ENCODE measurements at places on chromosomes 5 and 9.
A peak's percentile ranks its signal among the peaks of the same experiment; 100 is the strongest.

- DNase-seq: no peak
Measured at GRCh38 chr9:127366594-127366993, 30.4 kb upstream of the SLC2A8 start.

GRCh38 chr9:2023042-2023441 is 7.9 kb downstream of the SMARCA2 start:
- no peak for DNase-seq

DNA sequence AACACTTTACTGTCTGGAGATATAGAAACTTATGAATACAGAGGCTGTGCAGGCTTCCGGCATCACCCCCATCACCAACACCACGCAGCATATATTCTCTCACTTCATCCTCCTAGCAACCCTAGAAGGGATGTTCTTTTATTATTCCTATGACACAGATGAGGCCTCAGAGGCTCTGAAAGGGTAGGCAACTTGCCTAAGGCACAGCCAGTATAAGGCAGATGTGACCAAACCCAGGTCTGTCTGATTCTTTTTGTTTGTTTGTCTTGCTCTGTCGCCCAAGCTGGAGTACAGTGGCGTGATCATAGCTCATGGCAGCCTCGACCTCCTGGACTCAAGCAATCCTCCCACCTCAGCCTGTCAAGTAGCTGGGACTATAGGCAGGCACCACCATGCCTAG is 22.8 kb upstream of the CORO2A start:
- no peak for DNase-seq

DNA sequence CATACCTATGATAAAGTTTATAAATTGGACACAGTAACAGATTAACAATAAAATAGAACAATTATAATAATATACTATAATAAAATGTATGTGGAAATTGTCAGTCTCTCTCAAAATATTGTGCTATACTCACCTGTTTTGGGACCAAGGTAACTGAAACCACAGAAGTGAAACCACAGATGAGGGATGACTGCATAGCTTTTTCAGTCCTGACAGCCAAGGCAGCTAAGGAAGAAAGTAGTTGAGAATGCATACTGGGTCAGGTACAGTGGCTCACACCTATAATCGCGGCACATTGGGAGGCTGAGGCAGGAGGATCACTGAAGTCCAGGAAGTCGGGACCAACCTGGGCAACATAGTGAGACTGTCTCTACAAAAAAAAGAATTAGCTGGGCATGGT is 8.9 kb downstream of the SRP19 start:
- no peak for DNase-seq

DNA sequence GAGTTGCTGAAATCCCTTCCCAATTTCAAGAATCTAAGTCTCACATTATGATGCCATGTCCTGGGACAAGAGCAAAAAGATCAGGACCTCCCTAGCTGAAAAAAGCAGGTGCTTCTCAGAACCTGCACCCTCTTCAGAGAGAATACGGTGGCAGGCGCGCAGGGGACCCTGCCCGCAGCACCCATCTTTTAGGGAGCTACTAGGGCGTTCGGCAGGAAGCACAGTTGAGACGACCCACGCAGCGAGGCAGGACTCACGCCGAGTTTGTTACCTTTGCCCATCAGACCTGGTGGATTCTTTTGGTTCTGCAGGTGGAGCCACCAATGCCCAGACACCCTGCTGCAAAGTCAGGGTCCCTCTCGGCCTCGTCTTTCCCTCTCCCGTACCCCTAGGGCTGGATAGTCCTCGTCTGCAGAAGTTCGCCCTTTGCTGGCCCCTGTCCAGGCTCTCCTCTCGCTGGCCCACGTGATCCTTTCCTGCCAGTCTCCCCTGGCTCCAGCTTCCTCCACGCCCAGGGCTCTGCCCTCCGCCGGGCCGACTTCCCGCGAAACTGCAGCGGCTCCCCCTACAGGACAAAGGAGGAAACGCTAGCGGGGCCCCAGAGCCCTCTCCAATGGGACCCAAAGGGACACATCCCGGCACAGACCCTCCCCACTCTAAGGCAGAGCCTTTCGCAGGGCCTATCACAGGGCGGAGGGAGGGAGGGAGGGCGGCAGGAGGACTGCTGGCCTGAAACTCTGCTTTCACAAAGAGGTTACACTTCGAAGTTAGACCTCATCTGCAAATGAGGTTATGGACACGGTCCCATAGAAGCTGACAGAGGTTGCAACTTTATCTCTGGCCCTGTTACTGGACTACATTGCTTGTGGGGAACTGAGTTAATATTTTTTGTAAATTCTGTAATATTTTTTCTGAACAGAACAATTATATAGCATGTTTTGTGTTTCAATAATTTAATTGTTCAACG is 28.8 kb downstream of the TMEM174 start:
- peak; percentile 73 for DNase-seq

- DNase-seq: peak; percentile 36
Measured at GRCh38 chr5:75337366-75338021, 474 bp downstream of the HMGCR start.

DNA sequence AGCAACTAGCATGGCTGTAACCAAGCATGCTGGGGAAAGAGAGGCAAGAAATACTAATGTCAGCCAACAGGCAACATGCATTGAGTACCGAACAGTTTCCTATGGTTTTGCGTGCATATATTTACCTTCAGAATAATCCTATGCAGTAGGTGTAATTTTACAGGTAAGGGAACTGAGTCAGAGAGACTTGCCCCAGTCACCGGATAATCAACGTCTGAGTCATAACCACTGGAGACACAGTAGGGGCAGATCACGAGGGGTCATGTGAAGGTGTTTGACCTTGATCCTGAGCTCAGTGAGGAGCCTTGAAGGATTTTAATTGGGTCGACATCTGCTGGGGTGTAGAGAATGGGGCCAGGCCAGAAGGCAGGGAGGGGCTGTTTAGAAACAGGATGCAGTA is 13.4 kb upstream of the TSC1 start:
- DNase-seq: no peak

- no peak for DNase-seq
Measured at GRCh38 chr5:153619771-153620170, 129.3 kb downstream of the GRIA1 start.

DNA sequence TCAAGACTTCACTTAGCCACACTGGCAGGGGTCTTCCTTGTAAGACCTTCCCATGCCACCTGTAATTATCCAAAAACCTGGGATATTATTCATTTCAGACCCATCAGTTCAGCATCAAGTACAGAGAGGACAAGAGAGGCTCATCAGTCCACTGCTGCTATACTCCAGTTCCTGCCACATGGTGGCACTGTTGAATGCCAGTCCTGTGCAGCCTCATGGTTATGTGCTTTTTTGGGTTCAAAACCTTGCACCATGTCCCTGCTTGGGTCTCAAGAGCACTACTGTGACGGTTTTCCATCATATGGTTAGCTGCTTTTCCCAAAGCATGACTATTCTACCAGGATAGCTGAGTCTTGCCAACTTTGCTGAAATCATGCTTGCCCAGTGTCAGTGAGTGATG is 8.5 kb downstream of the PTGS1 start:
- no peak for DNase-seq

- DNase-seq: no peak
Measured at GRCh38 chr5:95022967-95023695, 261.8 kb downstream of the MCTP1 start.

GRCh38 chr9:89952401-89952800 is 347.6 kb downstream of the GADD45G start:
- no peak for DNase-seq

DNA sequence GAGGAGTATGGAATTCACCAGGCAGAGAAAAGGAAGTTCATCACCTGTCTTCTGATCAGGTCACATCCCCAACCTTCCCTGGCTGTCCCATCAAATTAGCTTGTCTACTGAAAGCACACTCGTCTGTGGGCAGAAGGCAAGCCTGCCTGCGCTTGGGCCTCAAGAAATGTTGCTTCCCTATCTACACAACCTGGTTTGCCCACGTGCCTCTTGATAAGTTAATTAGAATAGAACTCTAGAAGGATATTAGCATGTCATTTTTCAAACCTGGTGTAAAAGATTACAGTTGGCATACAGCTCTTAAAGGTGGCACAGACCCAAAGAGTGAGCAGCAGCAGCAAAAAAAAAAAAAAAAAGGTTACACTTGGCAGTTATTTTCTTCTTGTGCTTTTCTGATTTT is 5.1 kb downstream of the TTC23L start:
- no peak for DNase-seq

DNA sequence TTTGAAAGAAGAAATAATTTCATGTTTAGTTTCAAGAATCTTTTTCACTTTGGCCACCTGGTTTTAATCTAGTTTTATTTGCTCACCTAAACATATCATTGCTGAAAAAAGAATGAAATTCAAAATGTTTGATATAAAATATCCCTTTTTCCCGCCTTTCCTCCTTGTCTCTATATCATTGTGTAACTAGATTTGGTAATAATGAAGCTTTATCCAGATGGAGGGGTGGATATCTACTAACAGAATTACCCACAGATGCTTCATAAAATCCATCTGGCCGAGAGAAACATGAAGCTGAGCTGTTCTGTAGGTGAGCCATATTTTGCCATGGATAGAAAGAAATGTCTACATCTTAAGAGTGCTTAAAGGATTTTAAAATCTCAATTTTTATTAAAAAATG is 214.7 kb downstream of the ICE1 start:
- no peak for DNase-seq

DNA sequence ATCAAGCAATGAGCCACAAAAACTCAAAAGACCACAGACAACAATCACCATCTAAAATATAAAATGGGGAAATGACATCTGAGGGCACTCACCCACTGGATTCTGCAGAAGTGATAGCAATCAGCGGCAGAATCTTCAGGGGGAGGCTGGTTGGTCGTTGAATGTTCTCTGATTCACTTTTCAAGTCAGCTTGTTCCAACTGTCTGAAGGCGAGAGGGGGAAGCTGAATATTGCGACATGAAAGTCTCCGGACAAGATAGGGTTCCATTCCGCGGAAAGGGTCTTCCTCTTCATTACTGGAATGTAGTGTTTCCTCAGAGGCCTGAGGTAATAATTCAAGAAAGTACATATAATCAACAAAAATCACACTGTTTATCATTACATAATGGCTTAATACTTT is 94.9 kb upstream of the PDE4D start:
- no peak for DNase-seq

GRCh38 chr9:20990867-20991266 is 40.6 kb downstream of the HACD4 start:
- no peak for DNase-seq

GRCh38 chr5:88502179-88503040 is 233.8 kb upstream of the TMEM161B start:
- DNase-seq: no peak

DNA sequence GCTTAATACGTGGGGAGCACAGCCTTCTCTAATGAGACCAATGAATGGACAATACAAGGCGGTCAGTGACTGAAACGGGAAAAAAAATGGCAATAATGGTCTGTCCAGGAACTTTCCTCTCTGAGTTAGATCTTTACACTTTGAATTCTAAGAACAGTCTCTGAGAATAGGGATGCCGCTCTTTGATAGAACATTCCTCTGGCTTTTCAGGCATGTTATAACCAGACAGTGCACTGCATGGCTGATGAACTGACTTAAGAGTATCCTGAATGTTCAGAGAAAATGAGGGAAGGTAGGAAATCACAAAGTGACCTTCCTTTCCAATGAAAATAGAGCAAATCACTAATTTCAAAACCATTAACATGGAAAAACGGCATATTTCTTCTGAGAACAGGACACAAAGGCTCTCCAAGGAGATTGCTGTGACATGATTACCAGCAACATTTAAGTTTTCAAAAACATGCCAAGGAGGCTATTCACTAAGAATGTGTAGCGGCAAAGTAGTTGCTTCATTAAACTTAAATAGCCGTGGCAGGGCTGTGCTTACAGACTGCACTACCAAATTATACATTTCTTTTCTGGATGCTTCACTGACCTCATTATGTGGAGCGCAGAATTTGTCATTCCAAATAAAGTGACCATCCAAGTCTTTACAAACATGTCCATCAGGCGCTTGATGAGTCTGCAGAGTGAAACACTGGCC is 105.9 kb downstream of the MARCHF3 start:
- no peak for DNase-seq

GRCh38 chr5:157454273-157454672 is 5.7 kb upstream of the NIPAL4 start:
- DNase-seq: no peak

DNA sequence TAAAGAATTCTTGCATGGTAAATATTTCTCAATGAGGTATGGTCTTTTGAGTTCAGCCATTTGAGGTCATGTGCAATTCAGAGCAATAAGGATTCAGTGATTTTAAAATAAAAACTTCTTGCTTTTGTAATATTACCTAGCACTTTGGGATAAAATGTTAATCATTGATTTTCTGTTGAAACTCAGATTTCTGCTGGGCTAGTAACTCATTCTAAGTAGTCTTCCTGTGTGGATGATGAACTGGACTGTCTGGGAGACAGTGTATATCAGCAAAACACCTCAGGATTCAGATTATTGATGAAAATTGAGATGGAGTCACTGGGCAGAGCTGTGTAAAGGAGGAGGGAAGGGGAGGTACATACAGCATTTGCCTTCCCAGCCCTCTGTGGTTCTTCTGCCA is 10.8 kb upstream of the PSAT1 start:
- no peak for DNase-seq

GRCh38 chr5:150408231-150408943 is 4.3 kb downstream of the CD74 start:
- no peak for DNase-seq

GRCh38 chr9:109035684-109036423 is 22.6 kb upstream of the CTNNAL1 start:
- no peak for DNase-seq

- DNase-seq: no peak
Measured at GRCh38 chr5:121497176-121497575, 354.5 kb upstream of the FTMT start.

DNA sequence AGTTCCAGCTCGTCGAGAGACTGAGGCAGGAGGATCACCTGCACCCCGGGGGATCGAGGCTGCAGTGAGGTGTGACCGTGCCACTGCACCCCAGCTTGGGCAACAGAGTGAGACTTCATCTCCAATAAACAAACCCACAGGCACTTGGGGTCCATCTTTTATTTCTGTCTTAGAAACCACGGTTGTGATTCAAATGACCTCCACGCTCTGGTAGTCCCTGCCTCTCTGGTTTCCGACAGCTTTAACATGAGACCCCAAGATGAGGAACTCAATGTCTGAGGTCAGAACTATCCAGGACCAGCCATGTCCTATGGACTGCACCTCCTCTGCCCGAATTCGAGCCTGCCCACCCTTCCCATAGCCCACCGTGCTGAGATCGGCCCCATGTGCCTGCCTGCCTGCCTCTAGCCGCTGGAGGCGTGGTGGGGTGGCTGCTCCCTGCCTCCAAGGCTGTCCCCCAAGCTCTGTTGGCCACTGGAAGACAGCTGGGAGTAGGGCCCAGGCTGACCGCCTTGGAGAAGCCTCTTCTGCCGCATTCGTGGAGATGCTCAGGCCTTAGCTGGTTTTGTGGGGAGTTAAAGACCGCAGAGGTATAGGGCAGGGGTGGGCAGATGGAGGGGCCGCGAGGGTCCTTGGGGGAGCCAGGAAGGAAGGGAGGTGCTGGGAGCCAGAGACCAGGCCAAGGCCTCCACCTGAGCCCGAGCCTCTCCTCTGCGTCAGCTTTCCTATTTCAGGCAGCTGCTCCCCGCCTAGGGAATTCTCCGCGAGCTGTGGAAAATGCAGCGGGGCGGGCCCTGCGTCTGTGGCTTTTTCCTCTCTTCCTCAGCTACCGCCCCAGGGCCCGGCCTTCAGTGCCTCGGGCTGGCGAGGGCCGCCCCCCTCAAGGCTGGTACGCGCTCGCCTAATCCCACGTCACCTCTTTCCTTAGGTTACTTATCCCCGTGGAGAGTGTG is 6.9 kb upstream of the WDR5 start:
- no peak for DNase-seq
